ENCODE measurements at places on chromosomes 2 and 18.
A peak's percentile ranks its signal among the peaks of the same experiment; 100 is the strongest.

DNA sequence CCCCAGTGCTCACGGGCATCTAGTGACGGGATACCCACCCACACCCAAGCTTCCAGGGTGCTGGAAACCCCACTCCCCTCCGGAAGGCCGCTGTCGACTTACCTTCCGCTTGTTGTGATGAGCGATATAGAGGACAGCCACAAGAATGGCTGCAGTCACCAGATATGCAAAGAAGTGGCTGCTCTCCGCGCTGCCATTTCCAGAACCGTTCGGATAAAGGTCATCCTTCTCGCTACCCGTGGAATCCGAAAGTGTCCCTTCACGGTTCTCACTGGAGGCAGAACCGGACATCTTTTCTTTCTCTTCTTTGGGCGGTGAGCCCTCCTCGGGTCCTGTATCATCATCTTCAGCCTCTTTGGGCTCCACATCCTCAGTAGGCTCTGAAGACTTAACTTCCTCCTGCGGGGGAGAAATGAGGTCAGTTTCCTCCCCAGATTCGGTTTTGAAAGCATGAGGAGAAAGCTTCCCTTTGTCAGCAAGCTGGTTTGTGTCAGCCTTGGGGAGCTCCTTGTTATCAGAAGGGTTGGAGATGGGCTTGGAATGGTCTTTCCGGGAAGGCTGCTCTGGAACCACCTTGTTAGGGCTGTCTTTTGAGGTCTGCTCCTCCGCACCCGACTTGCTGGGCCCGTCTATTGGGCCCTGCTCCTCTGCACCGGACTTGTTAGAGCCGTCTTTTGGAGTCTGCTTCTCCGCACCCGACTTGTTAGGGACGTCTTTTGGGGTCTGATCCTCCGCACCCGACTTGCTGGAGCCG, 1.2 kb downstream of the TGOLN2 start:
- DNase-seq, result peak; percentile 36

- no peak for DNase-seq
These were observed 37.8 kb upstream of the STAT4 start for GRCh38 chr2:191188550-191189093.

DNA sequence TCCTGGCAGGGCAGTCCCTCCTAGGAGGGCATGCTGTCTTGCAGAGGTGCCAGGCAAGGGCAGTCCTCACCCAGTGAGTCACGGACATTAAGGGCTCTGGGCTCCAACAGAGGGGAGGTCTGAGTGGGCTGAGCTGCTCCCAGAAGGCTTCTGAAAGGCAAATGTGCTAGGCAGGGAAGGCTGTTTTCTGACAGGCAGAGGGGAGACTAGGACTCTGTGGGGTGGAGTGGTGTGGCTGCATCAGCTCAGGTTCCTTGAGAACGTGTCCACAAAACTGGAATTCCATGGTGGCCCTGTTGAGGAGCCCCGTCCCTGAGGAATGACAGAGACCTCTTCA, 283.5 kb downstream of the MYCN start:
- no peak for DNase-seq

DNA sequence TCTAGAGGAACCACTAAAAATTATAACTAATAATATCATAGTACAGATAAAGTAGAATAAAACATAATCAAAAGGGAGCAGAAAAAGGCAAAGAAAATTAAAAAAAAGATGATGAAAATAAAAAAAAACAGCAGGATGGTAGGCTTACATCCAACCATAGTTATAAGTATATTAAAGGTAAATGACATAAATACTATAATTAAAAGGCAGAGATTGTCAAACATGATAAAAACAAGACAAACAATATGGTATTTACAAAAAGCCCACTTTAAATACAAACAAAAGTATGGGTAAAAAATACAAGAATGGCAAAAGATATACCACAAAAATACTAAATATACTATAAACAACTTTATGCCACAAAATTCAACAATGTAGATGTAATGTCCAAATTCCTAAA, 24.4 kb downstream of the CCDC148 start:
- no peak for DNase-seq

GRCh38 chr2:121771976-121772742, 16.7 kb downstream of the TSN start:
- DNase-seq, result no peak

GRCh38 chr18:29161429-29161828, 984.5 kb upstream of the CDH2 start:
- DNase-seq, result no peak

DNA sequence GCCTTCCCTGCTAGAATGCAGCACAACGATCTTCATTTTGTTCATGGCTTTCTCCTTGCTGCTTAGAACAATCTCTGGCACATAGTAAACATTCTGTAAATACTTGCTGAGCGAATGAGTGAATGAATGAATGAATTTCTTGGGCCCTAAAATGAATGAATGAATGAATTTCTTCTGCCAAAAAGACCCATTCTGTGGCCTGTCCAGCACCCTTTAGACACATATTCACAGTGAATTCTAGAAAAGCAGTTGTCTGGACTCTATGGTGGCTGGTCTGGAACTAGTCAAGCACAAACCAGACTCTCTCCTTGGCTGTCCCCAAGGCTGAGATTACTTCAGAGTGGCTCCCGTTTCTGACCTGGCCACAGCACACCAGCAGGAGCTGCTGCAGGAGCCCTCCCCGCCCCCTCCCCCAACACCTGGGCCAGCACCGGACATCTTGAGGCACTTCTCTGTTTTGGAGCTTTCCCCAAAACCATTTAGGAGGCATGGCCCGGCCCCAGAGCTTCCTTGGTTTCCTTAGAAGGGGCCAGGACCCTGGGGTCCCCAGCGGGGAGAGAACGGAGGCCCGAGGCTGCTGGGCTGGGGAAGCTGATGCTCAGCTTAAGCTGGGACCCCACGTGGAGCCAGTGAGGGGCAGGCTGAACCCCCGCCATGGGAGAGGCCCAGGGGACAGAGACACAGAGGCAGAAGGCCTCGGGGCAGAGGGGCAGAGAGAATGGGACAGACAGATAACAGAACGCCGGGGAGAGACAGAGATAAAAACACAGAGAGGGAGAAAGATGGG, 159.0 kb downstream of the ZFP36L2 start:
- no peak for DNase-seq

- DNase-seq, result no peak
These were observed 49.7 kb downstream of the RRM2 start for GRCh38 chr2:10172033-10172871.

DNA sequence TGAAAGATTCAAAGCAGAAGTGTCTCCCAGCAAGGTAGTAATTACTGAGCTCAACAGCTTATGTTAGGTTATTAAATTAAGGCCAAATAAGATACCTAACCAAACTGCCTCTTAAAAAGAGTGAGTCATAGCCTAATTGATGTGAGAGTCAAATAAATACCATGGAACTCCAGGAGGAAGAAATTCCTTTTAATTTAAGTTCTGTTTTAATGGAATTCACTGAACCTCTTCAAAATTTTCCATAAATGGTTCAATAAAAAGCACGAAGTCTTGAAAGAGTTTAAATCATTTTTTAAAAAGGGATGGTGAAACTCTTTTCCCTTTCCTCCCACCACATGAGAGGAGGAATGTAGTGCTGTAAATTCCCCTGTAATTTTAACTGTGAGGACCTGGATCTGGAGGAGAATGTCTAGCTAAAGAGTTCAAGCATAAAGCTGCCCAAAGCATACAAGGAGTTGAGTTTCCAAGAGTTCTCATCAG, 180.8 kb upstream of the MMADHC start:
- DNase-seq, result no peak

- no peak for DNase-seq
These were observed 302.4 kb downstream of the LRRTM1 start for GRCh38 chr2:80002112-80002511.

- DNase-seq, result no peak
These were observed 223.8 kb downstream of the FAM210A start for GRCh38 chr18:13502585-13502984.

- DNase-seq, result no peak
These were observed 72.1 kb downstream of the TSHZ1 start for GRCh38 chr18:75282746-75283145.

DNA sequence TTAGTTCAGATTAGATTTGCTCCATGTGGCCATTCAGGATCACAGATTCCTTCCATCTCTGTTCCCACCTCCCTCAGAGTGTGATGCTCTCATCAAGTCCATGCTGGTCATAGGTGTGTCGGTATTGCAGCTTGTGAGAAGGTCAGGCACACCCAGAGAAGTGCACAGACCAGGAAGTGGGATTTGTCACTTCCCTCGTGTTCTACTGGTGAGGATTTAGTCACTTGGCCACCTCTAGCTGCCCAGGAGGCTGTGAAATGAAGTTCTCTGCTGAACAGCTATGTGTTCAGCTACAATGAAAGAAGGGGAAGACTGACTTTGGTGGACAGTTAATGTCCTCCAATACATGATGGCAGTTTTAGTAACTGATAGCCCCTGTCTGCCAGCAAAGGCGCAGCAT, 3.5 kb upstream of the LANCL1 start:
- no peak for DNase-seq

- DNase-seq, result no peak
These were observed 62.7 kb upstream of the TAF1B start for GRCh38 chr2:9780368-9781130.

DNA sequence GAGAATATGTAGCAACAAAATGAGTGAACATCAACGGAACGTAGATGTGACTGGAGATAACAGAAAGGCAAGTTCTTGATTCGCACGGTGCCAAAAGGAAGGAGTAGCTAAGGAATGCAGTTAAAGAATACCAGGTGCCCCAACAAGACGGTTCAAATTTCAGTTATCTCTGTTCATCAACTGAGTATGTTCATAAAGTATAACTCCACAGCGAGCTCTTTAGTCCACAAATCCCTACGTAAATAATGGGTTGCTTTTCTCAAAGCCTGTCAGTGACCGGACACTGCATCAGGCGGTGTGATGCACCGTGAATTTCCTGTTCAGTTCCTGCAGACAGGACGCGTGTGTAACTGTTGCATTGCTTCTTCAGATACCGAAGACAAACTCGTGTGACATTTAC, 91.8 kb downstream of the NOL10 start:
- no peak for DNase-seq

DNA sequence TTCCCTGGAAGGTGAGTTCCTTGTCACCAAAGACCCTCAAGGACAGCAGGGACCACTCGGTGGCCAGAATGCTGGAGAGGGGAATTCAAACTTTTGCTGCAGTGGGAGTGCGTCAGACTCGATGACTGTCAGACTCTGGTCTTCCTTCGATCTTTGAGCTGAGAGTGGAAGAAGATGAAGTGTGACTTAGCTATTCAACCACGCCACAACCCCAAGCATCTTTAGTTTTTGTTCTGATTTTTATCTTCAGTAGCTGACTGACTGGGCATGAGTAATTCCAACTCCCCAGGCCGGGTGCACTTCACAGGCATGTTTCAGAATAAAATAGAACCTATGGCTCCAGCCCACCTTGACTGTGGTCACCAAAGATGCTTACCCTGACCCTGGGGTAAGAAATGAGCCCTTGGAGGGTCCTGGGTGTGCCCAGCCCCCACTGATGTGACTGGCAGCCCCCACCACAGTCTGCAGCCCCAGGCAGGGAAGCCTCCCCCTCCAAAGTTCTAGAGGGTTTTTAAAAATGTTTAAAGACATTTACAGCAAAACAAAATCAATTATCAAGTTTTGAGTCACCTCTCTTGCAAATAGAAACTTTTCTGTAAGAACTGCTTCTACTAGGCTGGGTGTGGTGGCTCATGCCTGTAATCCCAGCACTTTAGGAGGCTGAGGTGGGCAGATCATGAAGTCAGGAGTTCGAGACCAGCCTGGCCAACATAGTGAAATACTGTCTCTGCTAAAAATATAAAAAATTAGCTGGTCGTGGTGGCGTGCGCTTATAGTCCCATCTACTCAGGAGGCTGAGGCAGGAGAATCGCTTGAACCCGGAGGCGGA, 24.9 kb upstream of the YWHAQ start:
- DNase-seq, result no peak

DNA sequence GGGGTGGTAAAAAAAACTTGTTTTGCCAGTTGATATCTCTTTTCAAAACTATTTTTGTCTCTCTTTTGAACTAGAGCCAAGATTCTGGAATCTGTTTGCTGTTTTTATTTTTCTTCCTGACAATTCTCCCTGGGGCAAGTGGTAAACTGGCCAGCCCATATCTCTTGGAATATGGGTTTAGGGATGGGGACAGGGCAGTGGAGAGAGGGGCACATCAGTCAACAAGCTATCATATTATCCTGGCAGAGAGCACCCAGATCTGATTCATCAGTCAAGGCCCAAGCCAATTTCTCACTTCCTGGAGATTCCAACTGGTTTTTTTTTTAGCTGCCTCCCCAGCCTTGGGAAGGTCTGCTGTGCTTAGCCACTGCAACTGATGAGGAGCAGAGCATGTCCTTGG, 52.3 kb downstream of the ARHGAP28 start:
- DNase-seq, result no peak

DNA sequence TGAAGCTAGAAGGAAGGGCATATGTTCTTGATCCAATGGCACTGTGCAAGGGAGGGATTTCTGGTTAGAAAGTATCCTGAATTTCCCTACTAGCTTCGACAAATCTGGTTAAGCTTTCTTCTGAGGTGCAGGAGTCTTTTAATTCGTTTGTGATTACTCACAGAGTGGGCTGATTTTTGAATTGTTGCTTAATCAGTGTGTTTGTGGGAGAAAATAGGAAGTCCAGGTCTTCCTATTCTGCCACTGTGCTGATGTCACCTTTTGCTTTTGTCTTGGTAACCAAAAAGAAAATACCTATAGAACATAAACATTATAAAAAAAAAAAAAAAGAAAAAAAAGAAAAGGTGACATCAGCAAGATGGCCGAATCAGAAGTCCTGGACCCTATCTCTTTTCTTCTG, 1008.6 kb downstream of the TSN start:
- no peak for DNase-seq

GRCh38 chr2:109683452-109683851, 69.3 kb downstream of the SOWAHC start:
- no peak for DNase-seq

DNA sequence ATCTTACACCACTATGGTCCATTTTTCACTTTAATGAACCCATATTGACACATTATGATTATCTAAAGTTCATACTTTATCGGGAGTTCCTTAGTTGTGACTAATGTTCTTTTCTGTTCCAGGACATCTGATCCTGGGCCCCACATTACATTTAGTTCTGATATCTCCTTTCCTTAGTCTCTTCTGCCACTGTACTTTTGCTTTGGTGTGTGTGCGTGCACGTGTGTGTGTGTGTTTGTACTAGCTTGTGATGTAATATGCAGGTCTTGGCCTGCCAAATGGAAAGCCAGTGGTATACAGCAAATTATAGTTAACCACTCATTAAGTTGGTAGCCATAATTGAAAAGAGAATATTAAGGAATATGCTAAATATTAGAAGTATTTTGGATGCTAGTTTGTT, 88.0 kb downstream of the CDC42EP3 start:
- DNase-seq, result no peak

- DNase-seq, result no peak
These were observed 113.5 kb downstream of the KCTD1 start for GRCh38 chr18:26434887-26435286.

DNA sequence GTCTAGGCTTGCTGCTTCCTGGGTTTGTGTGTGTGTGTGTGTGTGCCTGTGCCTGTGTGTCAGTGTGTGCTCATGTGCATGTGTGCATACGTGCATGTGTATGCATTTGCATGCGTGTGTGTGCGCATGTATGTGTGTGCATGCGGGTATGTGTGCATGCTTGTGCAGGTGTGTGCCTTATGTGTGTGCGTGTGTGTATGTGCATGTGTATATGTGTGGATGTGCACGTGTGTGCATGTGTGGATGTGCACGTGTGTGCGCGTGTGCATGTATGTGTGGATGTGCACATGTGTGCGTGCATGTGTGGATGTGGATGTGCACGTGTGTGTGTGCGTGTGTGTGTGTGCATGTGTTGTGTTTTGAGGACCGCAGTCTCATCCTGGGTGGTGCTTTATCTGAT, 42.8 kb downstream of the LPIN1 start:
- DNase-seq, result no peak

- no peak for DNase-seq
These were observed 472.5 kb downstream of the PID1 start for GRCh38 chr2:228798458-228799207.

- no peak for DNase-seq
These were observed 2.8 kb upstream of the CAPN10 start for GRCh38 chr2:240583774-240584173.
